Fibroblast of skin of scalp (primary cell): ENCODE measurements at places on chromosomes 1 and 21.

- DNase-seq: no peak
Observed at GRCh38 chr1:95308276-95309030, 74.4 kb downstream of the RWDD3 start.

DNA sequence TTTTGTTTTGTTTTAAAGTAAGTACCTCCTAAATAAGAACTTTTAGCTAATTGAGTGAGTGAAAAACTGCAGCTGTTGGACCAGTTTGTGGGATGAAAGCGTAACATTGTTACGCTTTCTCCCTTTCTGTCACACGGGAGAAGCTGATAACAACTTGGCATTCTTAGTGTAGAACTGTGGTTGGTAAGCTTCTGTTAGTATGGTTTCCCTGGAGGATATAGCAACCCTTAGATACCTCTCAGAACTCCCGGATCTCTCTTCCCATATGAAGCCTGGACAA lies 98.2 kb downstream of the CACHD1 start:
- DNase-seq: no peak

DNA sequence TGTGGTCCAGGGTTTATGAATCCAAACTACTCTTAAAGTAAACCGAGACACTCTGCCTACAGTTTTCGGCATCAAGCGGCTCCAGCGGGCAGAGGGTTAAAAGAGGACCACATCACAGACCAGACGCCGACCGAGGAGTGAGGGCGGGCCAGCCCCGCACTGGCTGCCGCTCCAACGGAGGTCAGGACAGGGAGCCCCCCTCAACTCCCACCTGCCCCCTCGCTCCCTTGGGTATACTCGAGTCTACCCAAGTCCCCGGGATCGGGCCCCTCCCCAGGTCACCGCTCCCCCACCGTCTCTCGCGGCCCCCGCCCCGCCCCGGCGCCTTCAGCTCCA lies 312 bp downstream of the ARNT start:
- DNase-seq: peak; percentile 59

- peak; percentile 89 for DNase-seq
Observed at GRCh38 chr1:10730985-10731384, 65.5 kb downstream of the CASZ1 start.

DNA sequence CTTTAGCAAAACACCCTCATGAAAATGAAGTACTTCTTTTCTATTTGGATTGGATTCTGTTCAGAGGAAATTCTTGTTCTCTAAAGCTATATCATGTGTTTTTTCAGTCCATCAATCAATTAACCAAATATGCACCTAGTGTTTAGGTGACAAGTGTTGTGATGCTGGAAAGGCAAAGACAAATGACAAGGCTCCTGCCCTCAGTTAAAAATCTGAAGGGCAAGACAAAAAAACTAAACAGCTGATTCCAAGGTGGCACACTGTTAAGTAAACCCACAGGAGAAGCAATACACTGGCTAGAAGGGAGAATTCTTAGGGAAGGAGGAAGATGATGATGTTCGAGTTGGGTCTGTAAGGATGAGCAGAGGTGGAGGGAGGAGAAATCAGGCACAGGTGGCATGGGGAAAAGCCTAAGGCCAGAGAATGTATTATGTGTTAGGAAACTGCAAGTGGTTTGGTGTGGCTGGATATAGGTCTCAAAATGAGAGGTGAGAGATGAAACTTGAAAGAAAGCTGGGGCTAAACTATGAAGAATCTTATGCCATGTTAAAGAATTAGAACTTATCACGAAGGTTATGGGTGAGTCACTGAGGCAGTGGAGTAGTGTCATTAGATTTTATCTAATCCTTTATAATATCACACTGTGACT lies 51.8 kb upstream of the GFI1 start:
- no peak for DNase-seq

DNA sequence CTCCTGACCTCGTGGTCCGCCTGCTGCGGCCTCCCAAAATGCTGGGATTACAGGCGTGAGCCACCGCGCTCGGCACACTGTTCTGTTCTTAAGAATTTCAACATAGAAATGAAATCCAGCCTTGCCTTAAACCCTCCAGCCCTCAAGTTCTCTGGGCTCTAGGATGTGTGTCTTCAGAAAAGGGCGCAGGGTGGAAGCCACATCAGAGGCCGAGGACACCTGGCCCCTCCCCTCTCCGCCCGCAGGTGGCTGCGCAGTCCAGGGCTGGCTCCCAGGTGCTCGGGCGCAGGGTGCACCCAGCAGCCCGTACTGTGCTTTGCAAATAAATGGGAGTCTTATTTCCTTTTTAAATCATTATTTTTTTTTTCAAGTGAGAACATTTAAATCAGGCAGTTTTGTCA lies 2.0 kb upstream of the C1orf174 start:
- no peak for DNase-seq

DNA sequence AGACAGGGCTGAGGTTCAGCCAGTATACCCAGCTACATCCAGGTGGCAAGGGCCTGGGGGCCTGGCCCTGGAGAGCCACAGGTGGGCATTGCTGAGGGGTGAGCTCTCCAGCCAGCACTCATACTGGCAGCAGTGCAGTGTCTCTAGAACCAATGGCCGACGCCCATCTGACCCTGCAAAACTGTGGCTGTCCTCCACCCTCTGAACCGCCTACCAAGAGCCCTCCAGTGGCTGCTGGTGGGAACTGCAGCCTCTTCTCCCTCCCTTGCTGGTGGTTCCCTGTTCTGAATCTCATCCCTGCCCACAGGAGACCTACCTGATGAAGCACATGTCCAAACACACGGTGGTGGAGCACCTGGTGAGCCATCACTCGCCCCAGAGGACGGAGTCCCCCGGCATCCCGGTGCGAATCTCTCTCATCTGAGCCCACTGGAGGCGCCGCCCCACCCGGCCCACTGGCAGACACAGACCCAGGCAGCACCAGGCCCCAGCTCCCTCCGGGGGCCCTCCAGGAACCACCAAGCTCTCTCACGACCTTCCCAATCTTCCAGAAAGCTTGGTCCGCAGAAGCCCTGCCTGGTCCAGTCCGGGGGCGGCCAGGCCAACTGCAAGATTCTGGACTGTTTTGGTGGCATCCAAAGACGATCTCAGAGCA lies 22.1 kb downstream of the A3GALT2 start:
- peak; percentile 61 for DNase-seq

DNA sequence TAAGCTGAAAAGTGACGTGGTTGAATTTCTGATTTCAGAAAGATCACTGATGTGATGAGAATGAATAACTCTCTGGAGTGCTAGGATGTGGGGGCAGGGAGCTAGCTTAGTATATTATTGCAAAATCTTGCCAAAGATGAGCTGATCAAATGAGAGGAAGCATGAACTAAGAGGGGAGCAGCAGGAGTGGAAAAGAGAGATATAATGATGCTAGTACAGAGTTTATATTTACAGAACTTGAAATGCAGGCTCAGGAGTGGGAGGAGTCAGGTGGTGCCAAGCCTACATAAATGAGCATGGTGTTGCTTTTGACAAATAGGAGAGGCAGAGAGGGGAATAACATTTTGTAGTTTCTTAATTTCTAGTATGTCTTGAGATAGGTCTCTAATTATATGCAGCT lies 38.1 kb upstream of the NBL1 start:
- no peak for DNase-seq

DNA sequence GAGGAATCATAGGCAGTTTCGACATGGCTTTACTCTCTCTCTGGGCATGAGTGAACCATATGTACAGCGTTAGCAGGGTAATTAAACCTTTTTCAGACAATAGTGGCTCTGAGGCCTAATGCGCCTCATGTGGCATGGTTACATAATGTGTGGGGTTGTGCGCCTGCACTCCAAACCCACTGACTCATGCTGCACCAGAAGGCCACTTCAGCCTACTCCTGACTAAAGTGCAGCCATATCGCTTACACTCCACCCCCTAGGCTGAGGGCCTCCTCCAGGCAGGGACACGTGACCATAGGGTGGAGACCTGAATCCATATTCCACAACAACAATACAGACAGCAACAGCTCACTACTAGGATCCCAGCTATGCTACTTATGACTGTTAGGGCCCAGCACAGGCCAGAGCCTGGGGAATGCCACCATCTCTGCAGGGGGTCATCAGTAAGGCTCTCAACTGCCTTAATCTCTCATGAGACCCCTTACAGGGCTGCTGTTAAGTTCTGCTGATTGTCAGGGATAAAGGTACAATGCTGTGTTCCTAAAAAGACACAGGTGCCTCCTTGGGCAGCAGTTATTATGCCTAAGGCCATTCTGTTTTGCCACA lies 13.4 kb upstream of the ODF2L start:
- peak; percentile 56 for DNase-seq

DNA sequence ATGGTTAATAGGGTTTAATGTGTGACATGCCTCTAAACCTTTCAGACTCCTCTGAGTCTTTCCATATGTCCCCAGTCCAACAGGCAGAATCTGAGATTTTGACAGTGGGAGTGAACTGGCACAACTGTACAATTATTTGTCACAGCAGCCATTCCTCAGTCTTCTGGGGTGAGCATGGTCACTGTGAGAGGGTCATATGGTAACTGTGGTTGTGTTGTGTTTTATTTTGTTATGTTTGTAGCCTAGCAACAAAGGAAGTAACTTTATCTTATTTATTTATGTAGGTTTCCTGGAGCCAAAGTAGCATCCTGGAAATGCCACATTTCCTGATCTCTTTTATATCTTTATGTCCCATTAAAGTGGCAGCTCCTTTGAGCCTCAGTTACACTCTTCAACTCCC lies 1067.9 kb downstream of the TTLL7 start:
- no peak for DNase-seq

GRCh38 chr1:163163881-163164582 lies 38.7 kb downstream of the RGS5 start:
- DNase-seq: no peak

DNA sequence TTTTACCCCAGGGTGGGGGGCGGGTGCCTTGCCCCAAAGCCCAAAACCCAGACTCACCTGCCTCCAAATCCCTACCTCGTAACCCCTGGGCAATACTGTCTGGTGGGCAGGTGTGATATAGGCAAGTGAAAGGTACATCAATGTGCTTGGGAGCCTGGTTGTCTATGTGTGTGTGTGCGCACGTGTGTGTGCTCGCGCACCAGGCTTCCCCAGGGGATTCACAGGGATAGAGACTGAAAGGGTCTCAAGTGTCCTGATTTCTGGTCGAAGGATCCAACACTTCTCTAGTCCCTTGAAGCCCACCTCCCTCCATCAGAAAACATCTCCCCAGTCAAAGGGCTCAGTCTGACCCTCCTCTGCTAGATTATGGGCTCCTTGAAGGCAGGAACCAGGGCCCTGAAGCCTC lies 28.9 kb upstream of the EPB41 start:
- DNase-seq: no peak

DNA sequence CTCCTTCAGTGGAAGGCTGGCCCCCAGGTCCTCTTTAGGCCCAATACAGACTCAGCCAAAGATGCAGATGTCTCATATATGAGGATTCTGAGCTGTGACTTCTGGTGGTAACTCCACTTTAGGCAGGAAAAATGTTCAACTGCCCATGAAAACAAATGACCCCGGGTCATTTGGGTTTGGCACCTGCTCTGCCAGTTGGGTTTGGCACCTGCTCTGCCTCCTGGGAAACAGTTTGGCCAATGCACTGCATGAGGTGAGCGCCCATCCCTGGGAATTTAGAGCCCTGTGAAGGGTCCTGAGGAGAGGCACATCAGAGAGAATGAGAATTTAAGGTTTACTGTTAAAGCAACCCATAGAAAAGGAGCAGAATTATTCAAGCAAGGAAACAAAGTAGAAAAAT lies 45.3 kb downstream of the B3GALT5 start:
- DNase-seq: no peak

- DNase-seq: peak; percentile 14
Observed at GRCh38 chr1:157312082-157312812, 174.1 kb upstream of the ETV3 start.

- DNase-seq: no peak
Observed at GRCh38 chr1:108114033-108114599, 86.0 kb downstream of the SLC25A24 start.

DNA sequence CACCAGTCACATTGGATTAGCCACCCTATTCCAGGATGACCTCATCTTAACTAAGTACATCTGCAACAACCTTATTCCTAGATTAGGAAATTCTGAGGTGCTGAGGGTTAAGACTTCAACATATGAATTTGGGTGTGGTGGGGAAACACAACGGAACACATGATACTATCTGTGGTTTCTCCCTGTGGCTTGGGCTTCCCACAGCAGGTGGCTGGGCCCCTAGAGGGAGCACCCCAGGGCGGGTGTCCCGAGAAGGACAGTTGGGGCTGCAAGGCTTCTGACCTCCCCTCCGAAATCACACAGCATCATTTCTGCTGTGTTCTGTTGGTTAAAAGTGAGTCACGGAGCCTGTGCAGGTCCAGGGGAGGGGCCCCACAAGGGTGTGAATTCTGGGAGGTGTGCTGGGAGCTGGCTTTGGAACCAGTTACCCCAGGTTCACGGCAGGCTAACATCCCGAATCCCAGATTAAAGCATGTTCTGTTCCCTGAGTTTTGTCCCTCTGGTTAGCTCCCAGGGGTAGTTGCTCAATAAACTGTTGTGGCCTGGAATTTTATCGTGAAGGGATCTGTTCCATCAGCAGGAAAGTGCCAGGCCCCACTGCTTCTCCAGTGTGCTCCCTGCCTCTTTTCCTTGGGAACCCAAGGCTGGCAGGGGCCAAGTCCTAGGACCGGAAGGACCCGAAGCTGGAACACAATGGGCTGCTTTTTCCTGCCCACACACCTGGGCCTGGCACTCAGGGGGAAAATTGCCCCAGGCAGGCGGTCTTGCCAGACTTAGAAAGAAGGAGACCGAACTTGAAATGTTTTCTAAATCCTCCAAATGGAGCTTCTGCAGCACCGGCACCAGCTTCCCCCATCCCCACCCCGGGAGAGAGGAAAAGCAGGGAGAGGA lies 154.0 kb upstream of the WNT4 start:
- DNase-seq: no peak

DNA sequence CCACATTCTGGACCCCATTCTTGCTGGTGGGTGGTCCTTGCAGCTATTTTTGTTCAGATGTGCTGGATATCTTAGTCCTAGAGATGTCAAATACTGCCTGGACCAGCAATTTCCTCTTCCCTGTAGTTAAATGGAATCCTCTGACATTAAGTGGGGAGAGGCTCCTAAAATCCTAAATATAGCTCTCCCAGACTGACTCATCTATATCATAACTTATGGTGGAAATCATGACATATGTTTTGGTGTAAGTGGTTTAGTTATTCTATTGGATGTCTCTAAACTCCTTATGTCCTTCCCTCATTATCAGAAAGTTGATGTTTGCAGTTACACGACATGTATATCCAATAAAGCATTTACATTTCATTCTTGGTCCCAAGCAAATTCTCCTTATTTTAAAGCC lies 73.1 kb downstream of the KCNJ6 start:
- DNase-seq: peak; percentile 50

- DNase-seq: no peak
Observed at GRCh38 chr21:36936361-36937135, 29.9 kb downstream of the HLCS start.

- DNase-seq: peak; percentile 66
Observed at GRCh38 chr1:43435146-43436145, 18.3 kb downstream of the HYI start.

- DNase-seq: no peak
Observed at GRCh38 chr1:162265983-162266382, 110.7 kb downstream of the SPATA46 start.

DNA sequence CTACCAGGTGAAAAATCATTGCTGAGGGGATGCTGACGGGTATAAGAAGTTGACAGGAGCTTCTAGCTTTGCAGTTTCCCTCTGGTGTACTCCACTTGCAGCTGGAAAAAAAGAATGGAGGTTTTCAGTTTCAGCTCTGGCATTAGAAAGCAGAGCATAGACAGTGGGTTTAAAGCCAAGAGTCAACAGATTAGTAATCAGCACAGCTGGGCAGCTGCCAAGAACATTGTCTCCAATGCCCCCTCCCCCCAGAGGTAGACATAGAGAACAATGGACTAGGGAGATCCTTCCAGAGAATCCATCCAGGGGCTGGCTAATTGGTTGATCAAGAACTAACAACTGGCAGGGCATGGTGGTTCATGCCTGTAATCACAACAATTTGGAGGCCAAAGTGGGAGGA lies 10.1 kb upstream of the ZBTB8B start:
- DNase-seq: peak; percentile 7

GRCh38 chr21:42654179-42654912 lies 925 bp downstream of the PDE9A start:
- no peak for DNase-seq
